ENCODE measurements at places on chromosomes 12 and 14.

DNA sequence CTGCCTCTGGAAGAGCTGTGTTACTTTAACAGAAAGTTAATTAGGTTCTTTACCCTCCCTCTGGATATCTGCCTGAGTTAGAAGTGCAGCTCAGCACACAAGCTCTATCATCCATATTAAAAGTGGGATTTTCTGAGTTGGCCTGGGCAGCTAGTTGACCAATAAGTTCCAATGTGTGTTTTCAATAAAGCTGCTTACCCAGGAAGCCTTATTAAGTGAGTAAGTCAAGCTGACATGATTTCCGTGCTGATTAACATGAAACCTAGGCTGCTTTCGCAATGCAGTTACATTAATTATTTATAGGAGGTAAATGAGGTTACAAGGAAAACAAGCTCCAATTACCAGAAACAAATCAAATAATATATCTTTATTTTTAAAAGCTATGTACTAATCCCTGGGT is 4.8 kb downstream of the NEUROD4 start:
- DNase-seq, result no peak

DNA sequence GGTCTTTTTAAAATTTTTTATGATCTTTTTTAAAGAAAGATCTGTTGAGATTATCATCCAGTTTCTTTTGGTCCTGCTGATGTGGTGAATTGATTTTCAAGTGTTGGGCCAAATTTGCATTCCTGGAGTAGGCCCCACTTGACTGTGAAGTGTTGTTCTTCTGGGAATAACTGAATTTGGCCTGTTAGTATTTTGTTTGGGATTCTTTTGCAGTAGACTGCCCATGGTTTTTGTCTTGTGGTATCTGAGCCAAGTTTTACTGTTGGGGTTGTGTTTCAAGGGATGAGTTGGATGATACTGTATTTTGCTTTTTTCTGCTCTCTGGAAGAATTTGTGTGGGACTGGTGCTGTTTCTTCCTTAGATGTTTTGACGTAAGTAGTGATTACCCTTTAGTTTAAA is 4.0 kb upstream of the SYCP3 start:
- DNase-seq, result no peak

GRCh38 chr12:43338848-43339526 is 213.0 kb downstream of the ADAMTS20 start:
- DNase-seq, result peak; percentile 12

- no peak for DNase-seq
Observed at GRCh38 chr14:104334424-104335161, 196.2 kb downstream of the KIF26A start.

- no peak for DNase-seq
Observed at GRCh38 chr14:34701808-34702207, 12.6 kb downstream of the CFL2 start.

Data from Ammon's horn (tissue), 1 donor.